NCI-H1105 (cell line): ENCODE measurements at places on chromosomes 7 and 10.

DNA sequence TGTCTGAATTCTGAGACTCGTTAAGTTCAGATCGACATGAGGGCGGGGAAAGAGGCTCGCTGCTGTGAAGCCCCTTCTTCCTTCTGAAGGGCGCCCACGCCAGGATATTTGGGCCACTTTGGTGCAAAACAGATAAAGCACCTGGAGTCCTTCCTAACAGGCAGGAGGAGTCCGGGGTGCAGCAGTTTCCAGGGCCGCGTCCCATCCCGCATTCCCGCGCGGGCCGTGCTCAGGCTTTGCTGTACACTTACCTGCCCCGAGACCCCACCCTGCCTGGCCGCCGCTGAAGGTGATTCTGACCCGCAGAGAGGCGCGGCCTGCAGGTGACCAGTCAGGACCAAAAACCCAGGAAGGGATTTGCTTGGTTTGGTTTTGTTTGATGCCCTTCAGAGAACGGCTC lies 454.6 kb downstream of the PTPRN2 start:
- DNase-seq: no peak

GRCh38 chr10:115861455-115861854 lies 411.6 kb downstream of the GFRA1 start:
- DNase-seq: no peak

GRCh38 chr7:135757719-135758411 lies 9.3 kb upstream of the FAM180A start:
- no peak for DNase-seq

DNA sequence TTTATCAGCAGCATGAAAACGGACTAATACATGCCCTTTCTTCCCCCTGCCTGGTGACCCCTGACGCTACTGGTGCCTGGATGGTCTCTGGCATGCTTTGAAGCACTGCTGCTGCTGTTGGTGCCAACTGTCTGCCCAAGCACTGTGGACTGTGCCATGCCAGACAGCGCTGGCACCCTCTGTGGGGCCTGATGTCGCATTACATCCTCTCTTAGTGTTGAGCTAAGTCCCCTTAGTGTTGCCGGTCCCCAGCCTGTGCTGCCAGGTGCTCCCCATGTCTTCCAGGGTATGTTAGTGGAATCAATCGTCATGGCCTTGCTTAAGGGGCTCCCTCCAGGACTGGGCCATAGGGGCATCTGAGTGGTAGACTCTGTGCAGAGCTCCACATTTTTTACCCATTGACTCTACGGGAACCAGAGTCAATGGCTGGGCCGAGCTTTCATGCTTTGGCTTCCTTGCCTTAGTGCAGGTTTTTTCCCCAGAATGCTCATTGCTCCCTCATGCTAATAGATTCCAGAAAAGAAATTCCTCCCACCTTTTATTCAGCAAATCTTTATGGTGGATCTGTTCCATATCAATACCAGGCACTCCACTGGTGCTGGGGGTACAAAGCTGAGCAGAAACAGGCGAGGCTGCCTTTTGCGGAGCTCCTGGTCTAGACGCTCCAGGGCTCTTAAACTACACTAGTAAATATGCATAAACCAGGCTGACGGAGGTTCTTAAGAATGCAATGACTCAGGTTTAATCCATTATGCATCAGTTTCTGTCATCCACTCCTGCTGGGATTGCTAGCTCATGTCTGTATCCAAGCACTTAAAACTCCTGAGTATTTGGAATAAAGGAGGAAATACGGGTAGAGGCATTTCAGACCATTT lies 21.8 kb upstream of the MRC1 start:
- no peak for DNase-seq

GRCh38 chr10:68574051-68574450 lies 13.9 kb downstream of the TET1 start:
- no peak for DNase-seq

- DNase-seq: no peak
Measured at GRCh38 chr7:121913947-121914675, 41.1 kb downstream of the PTPRZ1 start.

DNA sequence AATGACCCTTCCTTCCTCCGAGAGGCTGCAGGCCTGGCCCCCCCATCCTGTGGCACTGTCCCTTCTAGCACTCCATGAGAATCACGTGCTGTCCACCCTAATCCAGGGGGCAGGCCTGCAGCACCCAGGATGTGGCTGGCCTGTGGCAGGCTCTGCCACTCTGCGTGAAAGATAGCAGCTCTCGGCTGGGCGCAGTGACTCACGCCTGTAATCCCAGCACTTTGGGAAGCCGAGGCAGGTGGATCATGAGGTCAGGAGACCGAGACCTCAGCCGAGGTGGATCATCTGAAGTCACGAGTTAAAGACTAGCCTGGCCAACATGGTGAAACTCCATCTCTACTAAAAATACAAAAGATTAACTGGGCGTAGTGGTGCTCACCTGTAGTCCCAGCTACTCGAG lies 18.9 kb upstream of the LFNG start:
- DNase-seq: no peak

DNA sequence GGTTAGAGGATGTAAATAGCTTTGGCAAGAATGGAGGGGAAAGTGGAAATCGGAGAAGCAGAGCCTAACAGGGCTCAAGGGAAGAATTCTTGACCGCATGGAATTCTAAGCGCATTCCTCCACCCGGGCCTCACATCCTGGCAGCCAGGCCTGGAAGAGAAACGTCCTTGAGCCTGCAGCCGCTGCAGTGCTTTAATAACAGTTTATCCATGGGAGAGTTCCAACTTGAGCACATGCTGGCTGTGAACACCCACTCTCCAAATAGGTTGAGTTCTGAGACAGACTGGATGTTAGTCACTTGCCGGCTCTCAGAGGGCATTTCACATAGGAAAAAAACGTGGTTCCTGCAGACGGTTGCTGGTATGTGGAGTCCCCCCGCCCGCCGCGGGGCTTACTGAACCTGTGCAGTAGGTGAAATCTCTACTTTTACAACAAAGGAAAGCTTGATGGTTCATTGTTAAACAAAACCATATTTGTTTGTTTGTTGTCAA lies 61.4 kb upstream of the STEAP1B start:
- no peak for DNase-seq

GRCh38 chr7:30914596-30914995 lies 2.9 kb downstream of the AQP1 start:
- DNase-seq: no peak

DNA sequence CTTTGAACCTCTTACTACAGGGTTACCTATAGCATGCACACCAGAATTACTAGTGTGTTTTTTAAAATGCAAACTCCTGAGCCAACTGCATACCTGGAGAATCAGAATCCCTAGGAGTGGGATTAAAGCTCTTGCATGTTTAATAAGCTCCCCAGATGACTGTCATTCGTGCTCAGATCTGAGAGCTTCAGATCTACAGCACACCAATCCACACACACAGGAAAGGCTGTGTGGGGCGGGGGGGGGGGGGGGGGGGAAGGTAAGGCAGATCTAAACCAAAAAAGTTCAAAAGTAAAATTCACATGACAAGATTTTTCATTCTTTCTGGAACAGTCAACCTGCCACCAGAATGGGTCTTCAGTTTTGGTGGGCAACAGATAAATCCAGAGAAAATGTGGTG lies 5.5 kb downstream of the FAM3C start:
- DNase-seq: no peak

DNA sequence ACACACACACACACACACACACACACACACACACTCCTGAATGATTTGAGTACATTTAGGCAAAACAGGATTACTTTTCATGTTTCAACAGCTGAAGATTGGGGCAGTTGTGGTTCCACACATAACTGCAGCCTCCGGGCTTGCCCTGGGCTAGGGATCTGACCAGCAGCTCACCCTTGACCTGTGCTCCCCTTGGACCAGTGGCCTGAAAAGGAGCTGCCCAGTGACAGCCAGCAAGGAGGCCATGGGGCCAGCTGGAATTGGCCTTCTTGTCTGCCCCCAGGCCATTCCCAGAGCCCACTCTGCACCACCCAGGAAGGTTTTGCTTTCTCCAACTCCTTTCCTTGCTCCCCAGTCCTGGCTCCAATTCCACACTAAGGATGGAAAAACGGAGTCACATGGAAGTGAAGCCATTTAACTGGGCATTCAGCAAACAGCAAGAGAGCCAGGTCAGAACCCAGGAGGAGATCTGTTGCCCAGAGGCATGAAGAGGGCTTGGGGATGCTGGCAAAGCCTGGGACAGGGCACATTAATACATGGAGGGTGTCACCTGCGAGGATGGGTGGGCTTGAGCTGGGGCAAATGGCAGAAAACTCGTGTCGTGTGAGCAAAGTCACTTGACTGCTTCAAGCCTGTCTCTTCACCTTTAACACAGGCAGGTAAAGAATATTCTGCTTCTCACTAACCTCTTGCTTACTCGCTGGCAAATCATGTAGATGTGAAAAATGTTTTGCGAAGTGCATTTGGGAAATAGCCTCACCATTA lies 61.5 kb upstream of the GDF10 start:
- no peak for DNase-seq

GRCh38 chr7:219581-220150 lies 27.3 kb downstream of the FAM20C start:
- no peak for DNase-seq

- no peak for DNase-seq
Measured at GRCh38 chr7:157687845-157688532, 351.2 kb downstream of the DNAJB6 start.

- no peak for DNase-seq
Measured at GRCh38 chr7:11317766-11318165, 344.1 kb downstream of the PHF14 start.

GRCh38 chr7:75854233-75854632 lies 24.6 kb upstream of the RHBDD2 start:
- DNase-seq: no peak

DNA sequence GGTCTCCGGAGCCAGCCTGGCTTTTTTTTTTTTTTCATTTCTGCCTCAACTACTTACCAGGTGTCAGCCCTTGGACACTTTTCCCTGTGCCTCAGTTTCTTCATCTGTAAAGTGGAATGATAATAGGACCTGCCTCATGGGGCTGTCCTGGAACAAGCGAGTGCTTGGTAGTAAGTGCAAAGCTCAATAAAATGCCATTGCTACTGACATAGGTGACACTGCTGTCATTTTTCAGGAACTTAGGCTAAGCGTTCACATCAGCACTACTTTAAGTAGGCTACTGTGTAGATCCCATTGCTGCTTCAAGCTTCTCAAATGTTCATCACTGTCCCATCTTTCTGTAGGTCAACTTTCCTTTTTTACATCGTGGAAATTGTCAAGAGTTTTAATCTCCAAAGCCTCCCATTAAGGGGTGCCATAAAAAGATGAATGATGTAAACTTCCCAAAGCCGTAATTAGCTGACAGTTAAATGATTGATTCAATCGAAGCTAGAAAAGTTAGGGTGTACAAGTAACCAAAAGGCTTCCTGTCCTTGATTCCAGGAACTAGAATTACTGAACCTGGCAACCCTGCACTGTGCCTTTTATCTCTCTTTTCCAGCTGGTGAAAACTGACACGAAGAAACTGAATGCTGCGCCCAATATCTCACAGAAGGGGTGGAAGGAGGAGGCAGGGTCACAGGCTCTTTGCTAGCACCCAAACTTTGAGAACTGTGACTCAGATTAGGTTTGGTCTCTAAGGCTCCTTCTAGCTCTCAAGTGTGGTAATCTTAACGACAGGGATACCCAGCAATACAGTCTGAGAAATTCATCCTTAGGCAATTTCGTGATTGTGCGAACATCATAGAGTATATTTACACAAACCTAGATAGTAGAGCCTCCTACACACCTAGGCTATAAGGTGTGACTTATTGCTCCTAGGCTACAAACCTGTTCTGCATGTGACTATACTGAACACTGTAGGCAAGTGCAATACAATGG lies 861 bp upstream of the USP6NL start:
- no peak for DNase-seq

GRCh38 chr10:111646021-111646420 lies 537.5 kb downstream of the GPAM start:
- no peak for DNase-seq

GRCh38 chr7:24701261-24702235 lies 55.7 kb downstream of the GSDME start:
- no peak for DNase-seq
